ENCODE measurements at places on chromosomes 7 and 10.

DNA sequence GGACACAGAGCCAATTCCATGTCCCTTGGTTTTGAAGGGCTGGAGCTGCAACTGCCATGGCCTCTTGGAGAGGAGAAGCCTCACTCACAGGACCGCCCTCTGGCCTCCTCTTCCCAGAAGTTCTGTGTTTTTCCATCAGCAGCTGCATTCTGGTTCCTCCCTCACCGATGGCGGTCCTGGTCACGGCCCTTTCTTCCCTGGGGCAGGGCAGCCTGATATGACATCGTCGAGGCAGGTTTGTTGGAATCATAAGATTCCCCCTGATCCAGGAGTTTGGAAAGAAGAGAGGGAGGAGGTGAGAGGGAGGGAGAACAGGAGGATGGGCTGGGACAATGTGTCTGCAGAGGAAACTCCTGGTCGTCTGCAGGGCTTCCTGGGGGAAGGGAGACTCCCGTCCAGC is 82.7 kb upstream of the PDZD8 start:
- DNase-seq: no peak

DNA sequence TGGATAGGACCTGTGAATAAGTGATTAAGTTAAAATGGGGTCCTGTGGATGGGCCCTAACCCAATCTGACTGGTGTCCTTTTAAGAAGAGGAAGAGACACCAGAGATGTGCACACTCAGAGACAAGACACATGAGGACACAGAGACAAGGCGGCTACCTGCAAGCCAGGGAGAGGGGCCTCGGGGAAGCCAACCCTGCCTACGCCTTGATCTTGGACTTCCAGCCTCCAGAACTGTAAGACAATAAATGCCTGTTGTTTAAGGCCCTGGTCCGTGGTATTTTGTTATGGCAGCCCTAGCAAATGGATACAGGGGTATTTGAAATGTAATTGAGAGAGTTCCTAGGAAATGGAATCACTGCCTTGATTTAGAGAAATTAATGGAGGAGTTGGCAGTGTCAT is 225.3 kb downstream of the SKAP2 start:
- no peak for DNase-seq

DNA sequence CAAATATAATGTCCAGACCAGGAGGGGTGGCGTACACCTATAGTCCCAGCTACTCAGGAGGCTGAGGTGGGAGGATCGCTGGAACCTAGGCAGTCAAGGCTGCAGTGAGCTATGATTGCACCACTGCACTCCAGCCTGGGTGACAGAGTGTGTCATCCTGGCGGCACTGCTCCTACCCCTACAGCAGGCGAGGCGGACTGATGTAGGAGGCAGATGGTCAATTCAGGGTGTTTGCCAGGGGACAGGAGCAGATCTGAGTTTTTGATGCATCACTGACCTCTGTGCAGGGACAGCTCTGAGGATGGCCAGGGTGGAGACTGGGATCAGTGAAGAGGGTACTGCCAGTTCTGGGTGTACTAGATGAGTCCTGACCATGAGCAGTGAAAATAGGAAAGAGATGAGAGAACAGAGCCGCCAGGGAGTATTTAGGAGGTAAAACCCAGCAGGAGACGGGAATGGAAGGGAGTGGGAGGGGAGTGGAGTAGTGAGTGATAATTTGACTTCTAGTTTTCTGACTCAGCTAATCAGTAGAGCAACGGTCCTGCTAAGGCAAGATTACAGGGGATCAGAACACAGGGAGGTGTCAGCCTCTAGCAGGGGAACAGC is 75.3 kb downstream of the HIP1 start:
- no peak for DNase-seq

DNA sequence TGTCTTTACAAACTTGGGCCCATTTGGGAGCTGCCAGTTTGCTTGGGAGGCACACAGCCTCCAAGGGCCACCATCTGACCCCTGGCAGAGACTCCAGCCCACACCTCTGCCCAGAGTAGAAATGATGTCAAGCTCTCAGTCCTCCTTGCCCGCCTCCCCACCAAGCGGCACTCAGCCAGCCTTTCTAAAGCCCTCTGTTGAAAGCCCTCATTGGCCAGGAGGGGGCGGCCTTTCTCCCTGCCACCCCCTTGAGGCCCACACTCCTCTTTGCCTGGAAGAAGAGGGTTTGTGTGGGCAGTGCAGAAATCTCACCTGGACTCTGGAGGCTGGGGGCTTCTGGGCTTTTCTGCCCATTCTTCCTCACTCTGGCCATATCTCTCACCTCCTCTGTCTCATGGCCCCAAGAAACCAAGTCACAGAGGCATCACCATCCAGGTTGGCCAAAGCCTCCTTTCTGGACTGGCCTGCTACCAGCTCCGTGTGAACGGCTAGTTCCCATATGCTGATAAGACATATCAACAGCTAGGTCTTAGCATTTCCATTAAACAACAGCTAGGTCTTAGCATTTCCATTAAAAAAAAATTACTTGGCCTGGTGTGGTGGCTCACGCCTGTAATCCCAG is 36.1 kb downstream of the UBTD1 start:
- no peak for DNase-seq

- peak; percentile 97 for DNase-seq
Measured at GRCh38 chr7:104956753-104957450, 57.1 kb upstream of the KMT2E start.

- DNase-seq: no peak
Measured at GRCh38 chr7:48158404-48158803, 12.9 kb upstream of the ABCA13 start.

DNA sequence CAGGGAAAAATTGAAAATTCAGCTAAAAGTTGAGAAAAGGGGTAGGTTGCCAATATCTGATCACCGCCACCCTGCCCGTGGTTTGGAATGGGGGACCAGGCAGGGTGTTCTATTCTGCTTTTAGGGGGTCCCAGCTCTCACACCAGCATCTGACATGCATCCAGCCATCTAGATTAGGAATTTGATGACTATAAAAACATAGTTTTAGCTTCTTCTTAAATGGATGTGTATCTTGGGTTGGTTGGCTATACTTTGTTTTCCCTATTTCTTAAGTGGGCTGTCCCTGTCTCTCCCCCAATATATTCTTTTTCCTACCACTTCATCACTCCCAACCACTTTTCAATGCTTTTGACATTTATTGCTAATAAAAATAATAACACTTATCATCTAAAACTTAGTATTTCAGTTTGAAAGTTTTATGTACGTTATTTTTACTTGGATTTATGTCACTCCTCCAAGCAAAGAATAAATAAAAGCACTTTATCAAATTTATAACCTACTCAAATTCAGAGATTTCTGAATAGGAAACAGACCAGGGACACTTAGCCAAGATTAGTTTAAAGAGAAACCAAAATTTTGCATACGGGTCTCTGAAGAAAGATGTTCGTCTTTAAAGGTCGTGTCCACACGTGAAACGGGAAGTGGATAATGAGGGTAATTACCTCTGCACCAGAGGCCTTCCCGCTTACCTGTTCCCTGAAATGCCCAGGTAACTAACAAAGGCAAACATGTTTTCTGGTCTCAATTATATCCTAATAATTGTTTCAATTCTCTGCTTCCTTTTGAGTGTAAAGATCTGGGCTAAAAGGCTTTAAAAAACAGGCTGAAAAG is 233.2 kb upstream of the AUTS2 start:
- DNase-seq: no peak

DNA sequence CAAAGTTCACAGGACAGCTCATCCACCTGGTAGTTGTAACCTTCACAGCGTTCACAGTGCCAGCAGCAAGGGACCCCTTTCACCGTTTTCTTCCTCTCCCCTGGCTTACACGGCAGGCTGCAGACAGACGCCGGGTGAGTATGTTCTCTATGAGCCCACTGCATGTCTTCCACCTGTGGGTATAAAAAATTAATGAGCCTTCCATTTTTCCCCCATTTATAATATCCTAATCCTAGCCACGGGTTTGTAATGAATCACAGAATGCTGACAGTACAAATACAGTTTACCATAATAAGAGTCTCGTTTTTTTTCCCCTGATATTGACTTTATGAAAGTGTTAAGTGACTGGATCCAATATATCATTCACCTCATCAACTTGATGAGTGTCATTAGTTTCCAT is 719.0 kb downstream of the GRM8 start:
- DNase-seq: no peak

DNA sequence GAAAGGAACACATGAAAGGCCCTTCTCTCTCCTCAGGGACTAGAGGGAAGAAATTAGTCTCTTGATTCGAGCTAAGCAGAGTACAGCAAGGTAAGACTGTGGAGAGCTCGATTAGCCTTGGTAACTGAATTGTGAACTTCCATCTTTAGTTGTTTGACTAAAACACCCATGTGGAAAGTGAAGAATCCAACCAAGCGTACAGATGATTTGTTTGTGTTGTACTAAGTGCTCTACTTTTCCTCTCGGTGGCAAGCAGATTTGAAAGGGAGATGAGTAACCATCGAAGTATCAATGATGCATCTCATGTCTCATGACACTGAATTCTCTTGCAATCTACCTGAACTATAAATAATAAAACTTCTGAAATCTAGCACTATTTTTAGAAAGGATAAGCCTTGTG is 80.7 kb downstream of the FZD1 start:
- no peak for DNase-seq
